Stimulated activated CD8-positive, alpha-beta memory T cell treated with anti-CD3 and anti-CD28 coated beads, Interleukin-4, amount 100 ng/mL, for 4 hours (primary cell): ENCODE measurements at places on chromosomes 1 and 21.

DNA sequence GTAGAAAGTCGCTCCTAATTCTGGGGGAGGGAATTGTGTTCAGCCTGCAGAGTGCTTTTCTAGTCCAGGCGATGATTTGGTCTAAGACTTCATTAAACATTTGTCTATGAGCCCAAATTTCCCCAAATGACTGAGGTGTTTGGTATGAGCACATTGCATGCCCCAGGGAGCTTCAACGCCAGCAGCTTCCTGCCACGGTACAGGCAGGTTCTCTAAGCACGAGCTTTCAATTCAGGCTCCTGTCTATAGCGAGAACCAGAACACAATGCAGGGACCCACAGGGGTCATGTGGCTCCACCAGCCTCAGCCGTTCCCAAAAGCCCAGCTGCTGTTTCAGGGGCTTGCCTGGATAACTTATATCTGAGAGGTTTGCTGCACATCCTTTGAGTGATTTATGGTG is 34.1 kb upstream of the H6PD start:
- no peak for DNase-seq

GRCh38 chr21:33069994-33070743 is at the start of gene OLIG1:
Gene OLIG1, plus strand, starts transcription at chr21:33070141. Its CDS starts 106 bp downstream, at chr21:33070247.
- no peak for DNase-seq

- DNase-seq, result no peak
Observed at GRCh38 chr1:56965916-56966697, at the start of gene C8B. Gene C8B, minus strand, starts transcription at chr1:56966015. Its CDS starts 67 bp downstream, at chr1:56965948.

- DNase-seq, result no peak
Observed at GRCh38 chr1:186283374-186283773, 91.7 kb downstream of the TPR start.

GRCh38 chr1:9167638-9168037 is 38.7 kb upstream of the GPR157 start:
- DNase-seq, result no peak

GRCh38 chr1:220826729-220827128 is 40.0 kb downstream of the MTARC1 start:
- DNase-seq, result no peak

DNA sequence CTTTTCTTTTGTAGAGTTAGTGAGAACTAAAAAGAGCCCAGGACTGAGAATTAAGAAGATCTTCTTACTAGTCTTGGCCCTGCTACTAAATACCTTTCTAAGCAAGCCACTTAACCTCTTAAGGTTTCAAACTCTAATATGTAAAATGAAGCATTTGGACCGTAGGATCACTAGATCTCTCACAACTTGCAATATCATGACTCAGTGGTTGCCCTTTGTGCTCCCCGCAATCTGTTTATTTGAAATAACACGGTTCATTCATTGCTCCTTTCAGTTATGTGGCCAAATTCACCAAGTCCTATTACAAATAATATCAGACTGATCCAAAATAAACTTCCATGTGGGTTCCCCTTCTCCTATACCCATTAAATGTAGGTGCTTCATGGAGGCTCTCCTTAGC is 10.8 kb downstream of the PALMD start:
- no peak for DNase-seq
